ENCODE measurements at places on chromosomes 5 and 9.

- DNase-seq: no peak
Observed at GRCh38 chr5:134989266-134989830, 21.6 kb downstream of the CATSPER3 start.

DNA sequence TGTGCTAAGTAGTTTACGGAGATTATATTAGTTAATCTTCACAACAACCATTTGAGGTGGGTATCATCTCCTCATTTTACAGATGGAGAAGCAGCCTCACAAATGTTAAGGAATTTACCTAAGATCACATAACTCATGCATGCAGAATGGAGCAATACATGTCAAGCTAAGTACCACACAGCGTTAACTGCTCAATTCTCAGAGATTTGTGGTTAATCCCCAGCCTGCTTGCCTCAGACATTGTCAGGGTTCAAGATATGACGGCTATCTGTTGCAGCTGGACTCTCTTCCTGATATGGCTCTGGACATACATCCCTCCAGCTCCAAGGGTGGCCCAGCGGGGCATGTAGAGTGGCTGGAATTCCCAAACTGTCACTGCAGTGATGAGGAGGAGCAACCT lies 7.3 kb upstream of the ZNF346 start:
- DNase-seq: no peak

DNA sequence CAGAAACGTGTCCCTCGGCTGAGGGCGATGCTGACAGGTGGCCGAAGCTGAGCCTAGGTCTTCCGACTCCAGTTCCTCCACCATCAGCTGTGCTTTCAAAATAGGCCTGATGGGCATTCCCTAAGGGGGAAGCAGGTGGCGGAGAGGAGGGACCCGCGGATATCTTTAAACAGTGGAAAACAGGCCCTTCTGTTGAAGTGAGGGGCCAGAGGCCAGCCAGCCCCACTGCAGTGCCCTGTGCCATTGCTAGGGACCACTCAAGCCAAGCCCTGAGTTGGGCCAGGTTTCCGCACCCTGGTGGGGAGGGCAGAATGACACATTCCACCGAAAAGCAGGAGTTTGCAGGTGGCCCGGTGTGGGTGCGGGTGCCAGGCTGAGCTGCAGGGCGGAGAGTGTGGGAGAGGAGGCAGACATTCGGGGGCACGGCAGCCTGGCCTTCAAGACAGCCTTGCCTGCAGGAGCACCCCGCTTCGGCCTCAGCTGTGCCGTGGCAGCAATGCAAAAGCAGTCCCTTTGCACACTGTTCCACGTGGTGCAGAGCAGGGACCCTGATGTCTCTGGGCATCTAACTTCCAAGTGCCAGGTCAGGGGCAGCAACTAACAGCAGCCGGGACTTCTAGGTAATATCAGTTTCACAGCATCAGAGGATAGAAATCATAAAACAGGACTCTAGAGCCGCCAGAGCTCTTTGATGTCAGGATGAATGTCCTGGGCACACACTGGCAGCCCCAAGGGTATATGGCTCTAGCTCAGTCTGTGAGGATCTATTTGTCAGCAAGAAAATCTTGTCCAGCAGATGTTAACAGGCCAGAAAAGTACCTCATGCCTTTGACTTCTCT lies 17.2 kb downstream of the HNRNPH1 start:
- DNase-seq: no peak

- no peak for DNase-seq
Observed at GRCh38 chr5:91016954-91017700, 366.0 kb downstream of the ARRDC3 start.

DNA sequence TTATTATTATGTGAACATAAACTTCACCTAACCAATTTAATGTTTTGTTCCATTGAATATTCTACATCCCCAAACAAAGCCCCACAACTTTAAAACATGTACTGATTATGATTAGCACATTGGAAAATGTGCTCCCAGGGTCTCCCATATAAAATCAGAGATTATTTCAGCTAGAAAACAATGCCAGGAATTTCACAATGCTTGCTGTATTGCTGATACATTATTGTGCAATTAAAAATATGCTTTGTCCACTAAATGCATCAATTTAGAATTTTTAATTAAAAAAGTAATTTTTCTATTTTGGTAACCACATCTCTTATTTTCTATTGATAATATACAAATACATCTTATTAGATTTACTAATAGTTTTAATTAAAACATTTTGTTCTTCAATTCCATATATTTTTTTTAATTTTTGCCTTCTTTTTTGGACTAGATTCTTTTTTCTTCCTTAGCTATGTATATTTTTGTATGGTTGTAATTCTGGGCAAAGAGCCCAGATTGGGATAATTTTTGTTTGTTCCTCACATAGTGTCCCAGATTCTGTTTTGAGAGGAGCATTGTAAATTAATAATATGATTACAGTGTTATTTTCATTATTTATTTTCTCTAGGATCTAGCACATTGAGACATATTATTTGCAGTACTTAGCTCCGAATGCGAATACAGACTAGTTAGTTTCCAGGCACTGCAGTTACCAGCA lies 241.5 kb upstream of the CDH18 start:
- DNase-seq: no peak

GRCh38 chr5:39148983-39149534 lies 70.3 kb downstream of the FYB1 start:
- no peak for DNase-seq

- DNase-seq: no peak
Observed at GRCh38 chr9:137250329-137251193, 525 bp upstream of the STPG3 start.

DNA sequence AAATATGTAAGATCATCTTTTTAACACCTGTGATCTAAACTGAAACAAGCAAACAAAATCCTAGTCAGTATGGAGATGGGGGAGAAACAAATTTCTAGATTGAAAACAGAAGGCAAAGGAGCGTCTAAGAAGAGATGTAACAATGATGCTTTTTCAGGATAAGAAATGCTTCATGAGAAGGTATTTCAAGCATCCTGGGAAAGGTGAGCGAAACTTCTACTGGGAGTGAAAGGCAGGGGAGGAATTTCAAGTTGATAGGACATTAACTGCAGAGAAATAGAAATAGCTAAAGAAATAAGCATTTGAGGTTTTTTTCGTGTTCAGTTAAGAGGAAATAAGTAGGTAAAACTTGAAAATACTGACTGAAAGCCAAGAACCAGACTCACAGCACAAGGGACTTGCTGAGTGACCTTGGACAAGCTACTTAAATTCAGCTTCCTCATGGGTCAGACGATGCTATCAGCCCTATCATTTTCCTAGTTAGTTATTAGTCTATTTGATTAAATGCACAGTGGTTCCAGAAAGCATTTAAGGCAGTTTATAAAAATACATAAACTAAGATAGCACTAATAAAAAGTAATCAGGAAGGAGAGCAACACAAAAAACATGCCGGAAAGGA lies 406.3 kb downstream of the PDE4D start:
- DNase-seq: no peak

DNA sequence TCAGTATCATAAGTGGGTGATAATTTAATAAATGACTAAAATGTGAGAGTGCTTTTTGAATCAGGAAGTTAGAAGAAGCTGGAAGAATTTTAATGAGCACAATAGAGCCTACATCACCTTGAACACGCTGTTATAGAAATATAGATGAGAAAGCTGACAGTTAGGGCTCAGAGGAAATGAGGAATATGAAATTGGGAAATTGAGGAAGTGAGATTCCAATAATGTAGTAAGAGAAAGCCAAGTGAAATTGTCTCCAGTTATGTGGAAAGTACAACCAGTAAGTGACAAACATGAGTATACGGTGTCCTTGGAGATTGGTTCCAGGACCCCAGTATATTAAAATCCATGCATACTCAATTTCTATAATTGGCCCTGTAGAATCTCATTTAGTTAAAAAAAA lies 235.9 kb upstream of the FAM174A start:
- no peak for DNase-seq

DNA sequence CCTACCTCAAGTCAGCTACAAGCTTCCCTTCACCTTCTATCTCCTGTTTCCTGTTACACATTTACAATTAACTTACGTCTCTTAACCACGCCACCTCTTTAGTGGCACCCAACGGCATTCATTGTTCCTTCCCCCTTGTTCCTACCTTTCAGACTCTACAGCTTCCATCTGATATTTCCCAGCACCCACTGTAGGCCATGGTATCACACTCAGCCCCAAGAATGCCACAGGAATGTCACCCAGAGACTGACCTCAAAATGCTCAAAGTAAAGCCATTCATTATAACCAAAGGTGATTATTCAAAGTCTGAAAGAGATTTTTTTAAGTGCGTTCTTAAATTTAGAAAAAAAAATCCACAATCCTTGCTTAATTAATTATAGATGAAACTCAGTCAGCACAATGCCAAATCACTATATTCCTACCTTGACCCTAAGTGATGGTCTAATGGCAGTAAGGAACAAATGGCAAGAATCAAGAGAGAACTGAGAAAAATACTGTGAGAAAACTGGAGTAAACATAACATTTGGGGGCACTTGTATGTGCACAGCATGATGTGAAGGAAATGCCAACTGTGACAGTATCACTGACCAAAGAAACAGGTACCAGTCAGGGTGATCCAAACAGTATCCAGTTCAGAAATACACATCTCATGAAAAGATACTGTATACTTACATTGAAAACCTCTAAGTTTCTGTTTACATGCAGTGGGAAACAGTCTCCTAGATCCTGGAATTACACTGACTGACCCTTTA lies 52.1 kb downstream of the CTNND2 start:
- DNase-seq: no peak

- no peak for DNase-seq
Observed at GRCh38 chr9:135212961-135213360, 125.5 kb downstream of the OLFM1 start.

DNA sequence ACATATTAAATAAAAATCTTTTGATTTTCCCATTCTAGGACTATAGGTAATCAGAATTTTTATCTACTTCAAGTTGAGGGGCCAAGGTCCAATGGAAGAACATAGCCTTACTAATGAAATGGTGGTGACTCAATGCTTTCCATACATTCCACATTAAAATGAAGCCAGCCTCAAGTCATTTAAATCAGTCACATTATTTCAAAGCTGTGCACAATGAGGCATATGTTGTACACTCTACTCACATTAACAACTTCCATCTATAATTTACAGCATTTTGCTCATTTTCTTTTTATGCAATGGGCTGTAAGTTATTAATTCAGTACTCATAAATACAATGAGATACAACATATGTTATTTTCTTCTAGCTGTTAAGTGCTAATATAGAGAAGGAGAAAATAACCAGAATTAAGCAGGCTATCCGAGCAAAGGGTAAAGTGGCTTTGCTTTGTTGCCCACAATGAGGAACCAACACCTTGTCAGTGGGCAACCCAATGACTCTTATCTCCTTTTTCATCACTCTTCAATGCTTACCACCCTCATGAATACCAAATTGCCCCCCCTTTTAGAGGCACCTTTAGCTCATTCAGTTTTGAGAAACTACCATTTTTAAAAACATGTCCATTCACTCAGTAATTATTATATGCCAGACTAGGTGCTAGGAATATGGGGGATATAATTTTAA lies 52.4 kb downstream of the TTLL11 start:
- DNase-seq: no peak

DNA sequence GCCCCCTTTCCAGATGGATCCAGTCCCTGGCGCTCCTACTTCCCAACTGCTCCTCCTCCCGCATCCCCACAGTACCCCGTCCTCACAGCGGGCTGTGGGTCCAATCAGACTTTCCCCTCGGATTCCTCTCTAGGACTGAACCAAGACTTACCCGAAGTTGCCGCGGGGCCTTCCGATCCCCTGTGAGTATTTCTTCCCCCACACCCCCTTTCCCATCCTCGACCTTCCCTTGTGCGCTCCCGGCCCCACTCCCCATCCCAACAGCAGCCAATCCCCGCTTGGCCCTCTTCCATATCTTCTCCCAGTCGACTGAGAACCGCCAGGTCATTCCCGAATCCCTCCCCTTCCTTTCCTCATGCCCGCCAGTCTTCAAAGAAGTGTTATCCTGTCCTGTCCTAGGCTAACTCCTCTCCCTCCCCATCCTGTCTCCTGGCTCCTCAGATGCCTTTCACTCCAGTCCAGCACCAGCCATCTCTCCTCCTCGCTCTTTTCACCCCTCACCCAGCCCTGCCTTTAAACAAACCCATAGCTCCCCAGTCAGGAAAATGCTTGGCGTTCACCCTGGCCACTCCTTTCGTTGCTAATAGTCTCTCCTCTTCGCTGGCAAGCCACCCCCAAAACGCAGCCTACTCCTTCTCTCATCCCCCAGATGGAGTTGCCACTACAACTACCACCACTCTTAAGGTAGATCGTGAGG lies 646 bp downstream of the SWI5 start:
- peak; percentile 50 for DNase-seq

- no peak for DNase-seq
Observed at GRCh38 chr5:81230416-81230815, 2.7 kb upstream of the CKMT2 start.

DNA sequence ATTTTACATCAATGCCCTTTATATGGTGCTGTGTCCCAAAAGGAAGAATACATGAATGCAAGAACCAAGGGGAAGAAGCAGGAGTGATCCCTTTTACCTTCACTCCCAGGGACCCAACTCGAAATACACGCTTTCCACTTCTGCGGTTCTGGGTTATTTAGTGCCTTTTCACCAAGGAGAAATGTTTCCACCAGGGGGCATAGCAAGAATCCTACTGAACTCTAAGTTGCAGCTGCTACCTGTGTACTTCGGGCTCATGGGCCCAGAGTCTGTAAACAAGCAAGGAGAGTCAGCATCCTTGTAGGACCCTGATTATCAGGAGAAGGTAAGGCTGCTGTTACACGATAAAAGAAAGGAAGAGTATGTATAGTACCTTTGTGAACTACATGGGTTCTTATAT lies 45.7 kb downstream of the DPYSL3 start:
- peak; percentile 34 for DNase-seq

DNA sequence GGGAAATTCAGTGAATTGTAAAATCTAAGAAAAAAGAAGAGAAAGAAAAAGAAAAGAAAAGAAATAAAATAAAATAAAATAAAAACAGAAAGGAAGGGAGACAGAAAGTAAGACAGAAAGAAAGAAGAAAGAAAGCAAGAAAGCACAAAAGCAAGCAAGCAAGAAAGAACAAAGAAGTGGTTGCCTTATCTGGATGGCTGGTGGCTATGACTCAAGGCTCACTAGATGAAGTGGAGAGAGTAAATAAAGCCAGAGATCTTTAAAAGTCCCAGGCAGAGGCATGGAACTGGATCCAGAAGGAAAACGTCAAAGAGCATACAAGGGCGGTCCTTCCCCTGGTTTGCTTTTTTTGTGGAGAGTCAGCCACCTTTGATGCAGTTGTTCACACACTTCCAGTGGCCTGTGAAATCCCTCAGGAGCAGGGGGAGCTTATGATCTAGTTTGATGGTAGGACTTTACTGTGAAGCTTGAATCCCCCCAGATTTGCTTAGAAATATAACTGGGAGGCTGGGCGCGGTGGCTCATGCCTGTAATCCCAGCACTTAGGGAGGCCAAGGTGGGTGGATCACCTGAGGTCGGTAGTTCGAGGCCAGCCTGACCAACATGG lies 176.7 kb upstream of the HMHB1 start:
- no peak for DNase-seq

DNA sequence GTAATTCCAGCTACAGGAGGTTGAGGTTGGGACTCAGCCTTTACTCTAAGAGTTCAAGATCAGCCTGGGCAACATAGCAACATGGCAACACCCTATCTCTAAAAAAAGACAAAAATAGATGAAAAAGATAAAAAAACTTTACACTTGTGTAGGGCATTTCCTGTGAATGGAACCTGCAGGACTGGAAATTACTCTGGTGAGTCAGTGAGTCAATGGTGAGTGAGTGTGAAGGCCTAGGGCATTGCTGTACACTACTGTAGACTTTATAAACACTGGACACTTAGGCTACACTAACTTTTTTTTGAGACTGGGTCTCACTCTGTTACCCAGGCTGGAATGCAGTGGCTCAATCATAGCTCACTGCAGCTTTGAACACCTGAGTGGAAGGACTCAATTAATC lies 19.5 kb upstream of the ARSI start:
- DNase-seq: no peak
